Uterus (tissue), 4 donors: ENCODE measurements at places on chromosomes 1 and 21. TPM values are rescaled to one million over a fixed set of nuclear protein-coding genes. Genes with fewer than 3 reads are reported as not detected.

TRIM67 gene
- not detected for total RNA-seq

EPS8L3 gene
- 0.29 TPM for total RNA-seq

TIAM1 gene
- 35.4 TPM for total RNA-seq

LAMC2 gene
- total RNA-seq: 2.1 TPM

OR2L8 gene
- total RNA-seq: not detected

PCBP3 gene
- total RNA-seq: not detected

SMIM1 gene
- 4.4 TPM for total RNA-seq
